Activated T-cell treated with anti-CD3 and anti-CD28 coated beads, Interleukin-2, amount 50 U/mL, for 48 hours (primary cell): ENCODE measurements at places on chromosomes 7 and 10.

DNA sequence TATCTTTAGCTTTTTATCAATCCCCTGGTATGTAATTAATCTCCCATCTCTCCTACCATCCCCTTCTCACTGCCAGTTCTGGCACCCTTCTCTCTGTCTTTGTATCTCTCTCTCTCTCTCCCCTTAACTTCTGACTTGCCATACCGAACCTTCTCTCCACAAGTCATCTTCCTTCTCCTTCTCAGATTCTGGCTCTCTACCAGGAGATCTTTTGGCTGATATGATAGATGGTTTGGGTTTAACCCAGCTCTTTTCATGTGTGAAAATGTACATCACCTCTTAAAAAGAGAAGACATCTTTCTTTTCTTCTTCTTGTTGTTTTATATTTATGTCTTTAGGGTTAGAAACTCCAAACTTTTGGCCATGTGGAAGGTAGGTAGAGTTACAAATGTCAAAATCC lies 196.7 kb downstream of the HGF start:
- DNase-seq, result no peak

DNA sequence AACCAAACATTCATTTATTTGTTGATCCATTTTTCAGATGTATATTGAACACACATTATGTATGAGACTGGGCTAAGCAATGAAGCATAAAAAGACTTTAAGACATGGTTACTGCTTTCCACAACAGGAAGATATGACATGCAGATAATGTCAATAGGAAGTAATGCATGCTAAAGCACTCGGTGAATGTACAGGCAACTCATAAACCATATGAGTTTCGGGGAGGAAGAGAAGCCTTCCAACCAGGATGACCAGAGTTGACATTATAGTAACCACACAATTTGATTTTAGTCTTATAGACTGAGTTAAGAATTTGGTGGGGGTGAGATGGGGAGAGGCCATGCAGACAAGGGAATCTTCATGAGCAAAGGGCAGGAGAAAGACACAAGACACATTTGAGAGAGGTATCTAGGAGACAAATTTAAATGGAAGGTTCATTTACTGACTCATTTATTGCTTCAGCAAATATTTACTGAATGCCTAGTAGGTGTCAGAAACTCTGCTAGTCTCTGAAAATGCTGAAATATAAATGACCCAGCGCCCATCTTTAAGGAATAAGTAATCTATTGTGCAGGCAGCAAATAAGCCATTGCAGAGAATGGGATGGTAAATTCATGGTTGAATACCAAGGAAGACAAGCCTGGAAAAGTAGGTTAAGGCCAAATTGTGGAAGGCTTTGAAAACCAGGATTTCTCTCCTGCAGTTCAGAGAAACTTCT lies 19.0 kb upstream of the SLK start:
- DNase-seq, result no peak

DNA sequence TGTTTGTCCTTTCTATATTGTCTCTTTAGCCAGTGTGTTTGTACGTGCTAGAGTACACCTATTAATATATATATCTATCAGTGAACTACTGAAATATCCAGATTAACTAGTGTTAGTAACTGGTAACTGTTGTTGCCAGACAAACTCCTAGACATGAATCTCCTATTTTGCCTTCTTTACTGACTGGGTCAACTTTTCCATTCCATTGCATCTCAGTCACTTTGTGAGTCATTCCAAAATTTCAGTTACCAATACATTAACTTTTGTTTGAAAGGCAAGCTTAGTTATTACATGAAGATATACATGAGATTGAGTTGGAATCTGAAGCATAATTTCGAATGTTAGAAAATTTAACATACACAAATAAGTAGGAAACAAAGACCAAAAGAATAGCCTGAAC lies 51.4 kb downstream of the BTAF1 start:
- no peak for DNase-seq

- DNase-seq, result no peak
Measured at GRCh38 chr7:147658392-147658967, 932.1 kb upstream of the C7orf33 start.

- DNase-seq, result no peak
Measured at GRCh38 chr7:103149808-103150180, 895 bp upstream of the NAPEPLD start.

GRCh38 chr7:41709621-41710020 lies 6.7 kb upstream of the INHBA start:
- DNase-seq, result no peak

- no peak for DNase-seq
Measured at GRCh38 chr7:5388905-5389433, 34.7 kb downstream of the TNRC18 start.

DNA sequence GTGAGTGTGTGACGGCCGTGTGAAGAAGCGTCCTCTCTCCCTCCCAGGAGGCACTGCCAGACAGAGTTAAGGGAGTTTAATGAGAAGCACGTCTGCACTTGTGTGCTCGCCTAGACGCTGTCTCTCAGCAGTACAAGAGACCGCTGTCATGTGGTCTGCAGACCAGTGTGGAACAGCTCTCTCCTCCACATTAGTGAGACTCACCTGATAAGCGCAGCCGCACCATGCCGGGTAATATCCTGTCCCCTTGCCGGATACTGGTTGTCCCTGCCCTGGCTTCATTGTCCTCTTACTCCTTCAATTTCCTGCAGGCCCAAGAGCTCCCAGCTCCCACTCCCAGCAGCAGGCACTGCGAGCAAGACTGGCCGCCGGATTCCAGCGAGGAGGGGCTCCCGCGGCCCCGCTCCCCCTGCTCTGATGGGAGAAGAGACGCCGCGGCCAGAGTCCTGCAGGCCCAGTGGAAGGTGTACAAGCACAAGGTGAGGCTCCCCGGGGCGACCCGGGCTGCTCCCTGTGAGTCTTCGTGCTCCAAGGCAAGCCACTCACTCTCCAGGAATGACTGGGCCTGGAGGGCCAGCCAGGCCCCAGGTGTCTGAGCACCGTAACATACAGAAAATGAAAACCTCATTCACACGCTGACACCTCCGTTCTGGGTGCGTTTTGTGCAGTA lies 33.5 kb upstream of the TTYH3 start:
- DNase-seq, result no peak

- DNase-seq, result no peak
Measured at GRCh38 chr7:121595758-121596696, 199.9 kb upstream of the FAM3C start.

DNA sequence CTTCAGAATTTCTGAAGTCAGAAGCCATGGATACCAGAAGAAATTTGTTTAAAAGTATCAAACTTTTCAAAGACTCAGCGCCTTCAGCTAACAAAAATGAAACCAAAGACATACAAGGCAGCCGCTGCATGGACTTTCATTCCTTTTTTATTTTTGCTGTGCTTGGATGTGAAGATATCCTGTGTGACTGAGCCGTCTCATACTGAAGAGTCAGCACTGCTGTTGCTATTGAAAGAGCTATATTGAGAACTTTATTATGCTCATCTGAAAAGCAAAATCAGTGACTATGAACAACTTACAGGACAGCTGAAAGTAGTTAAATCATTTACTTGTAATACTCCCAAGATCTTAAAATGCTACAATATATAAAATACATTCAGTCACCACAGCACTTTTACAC lies 809.2 kb downstream of the NXPH1 start:
- no peak for DNase-seq

DNA sequence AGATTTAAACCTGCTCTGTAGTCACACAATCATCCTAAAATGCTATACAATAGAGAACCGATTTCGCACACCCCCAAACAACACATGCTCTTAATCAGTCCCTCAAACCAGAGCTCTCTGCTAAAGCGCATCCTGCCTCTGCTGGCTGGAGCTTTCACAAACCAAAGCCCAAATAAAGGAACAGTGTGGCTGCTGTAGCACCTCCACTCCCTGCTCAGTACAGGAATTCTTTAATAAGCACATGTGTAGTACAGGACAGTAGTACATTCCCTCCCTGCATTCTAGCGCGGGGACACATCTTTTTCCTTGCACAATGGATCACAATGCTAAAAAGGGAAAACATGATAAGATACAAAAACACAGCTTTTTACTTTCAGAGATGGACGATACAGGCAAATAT lies 684.6 kb downstream of the MAGI2 start:
- no peak for DNase-seq

DNA sequence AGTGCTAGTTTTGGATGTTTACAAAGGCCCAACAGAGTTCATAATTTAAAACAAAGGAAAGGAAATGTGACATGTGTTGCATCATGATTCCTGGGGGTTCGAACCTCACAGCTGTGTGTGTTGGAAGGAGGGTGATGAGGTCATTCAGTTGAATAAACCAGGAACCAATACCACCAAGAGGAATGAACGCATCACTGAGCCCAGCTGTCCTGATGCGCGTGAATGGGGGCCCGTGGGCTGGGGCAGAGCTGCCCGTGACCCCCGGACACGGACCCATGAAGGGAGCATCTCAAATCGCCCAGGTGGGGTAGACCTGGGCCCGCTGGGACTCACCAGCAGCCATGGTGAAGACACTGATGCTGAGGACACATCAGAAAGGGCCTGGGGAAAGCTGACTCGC lies 33.0 kb downstream of the BRI3 start:
- no peak for DNase-seq

DNA sequence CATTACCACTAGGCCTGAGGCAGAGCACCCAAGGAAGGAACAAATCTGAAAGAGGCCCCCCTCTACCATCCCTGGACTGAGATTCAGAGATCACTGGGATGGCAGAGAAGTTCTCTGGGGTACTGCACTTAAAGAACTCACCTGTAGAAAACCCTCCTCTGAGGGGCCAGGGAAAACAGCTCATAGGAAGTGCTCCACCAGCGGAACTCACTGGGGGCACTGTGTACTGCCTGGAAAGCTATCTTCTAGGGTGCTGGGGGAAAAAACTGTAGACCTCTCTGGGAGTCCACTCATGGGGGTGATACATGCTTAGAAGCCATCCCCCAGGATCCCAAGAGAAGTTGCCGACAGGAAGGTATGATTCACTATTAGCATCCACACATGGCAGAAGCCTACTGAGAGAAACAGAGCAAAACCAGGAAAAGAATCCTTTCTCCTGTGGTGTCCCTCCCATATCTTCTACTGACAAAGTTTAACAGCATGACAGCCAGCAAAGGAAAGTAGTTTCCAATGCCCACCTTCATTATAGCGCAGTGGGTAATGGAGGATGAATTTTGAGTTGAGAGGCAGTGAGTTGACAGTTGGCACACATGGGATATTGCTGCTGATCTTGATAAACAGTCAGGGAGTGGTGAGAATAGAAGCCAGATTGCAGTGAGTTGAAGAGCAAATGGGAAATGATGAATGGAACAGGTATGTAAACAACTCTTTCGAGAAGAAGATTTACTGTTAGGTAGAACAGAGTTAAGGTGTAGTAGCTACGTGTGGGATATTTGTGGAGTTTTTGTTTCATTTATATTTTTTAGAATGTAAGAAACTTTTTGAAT lies 20.9 kb downstream of the ANKIB1 start:
- DNase-seq, result no peak

- no peak for DNase-seq
Measured at GRCh38 chr7:12297283-12298108, 86.4 kb downstream of the TMEM106B start.

DNA sequence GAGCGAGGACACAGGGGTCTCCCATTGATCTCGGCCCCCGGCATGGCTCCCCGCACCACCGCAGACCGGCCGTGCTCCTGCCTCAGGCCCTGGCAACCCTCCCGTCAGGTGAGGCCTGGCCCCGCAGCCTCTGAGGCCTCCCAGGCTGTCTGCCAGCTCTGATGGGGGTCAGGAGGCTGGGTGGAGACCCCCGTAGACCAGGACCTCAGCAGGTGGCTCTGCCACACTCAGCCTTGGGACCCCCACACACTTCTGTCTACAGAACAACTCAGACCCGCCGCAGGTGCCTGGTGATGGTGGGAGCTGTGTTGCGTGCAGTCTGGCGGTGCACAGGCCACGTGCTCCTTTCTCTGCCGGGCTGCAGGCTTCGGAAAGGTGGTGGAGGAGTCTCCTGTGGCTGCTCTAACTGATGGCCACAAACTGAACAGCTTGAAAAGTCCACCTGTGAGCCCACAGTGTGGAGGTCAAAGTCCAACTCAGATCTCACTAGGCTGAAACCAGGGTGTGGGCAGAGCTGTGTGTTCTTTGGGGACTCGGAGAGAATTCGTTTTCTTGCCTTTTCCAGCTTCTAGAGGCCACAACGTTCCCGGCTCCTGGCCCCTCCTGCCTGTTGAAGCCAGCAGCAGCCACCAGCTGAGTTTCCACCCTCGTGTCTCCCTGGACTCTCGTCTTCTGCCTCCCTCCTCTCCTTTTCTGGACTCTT lies 62.5 kb downstream of the PWWP2B start:
- DNase-seq, result no peak

DNA sequence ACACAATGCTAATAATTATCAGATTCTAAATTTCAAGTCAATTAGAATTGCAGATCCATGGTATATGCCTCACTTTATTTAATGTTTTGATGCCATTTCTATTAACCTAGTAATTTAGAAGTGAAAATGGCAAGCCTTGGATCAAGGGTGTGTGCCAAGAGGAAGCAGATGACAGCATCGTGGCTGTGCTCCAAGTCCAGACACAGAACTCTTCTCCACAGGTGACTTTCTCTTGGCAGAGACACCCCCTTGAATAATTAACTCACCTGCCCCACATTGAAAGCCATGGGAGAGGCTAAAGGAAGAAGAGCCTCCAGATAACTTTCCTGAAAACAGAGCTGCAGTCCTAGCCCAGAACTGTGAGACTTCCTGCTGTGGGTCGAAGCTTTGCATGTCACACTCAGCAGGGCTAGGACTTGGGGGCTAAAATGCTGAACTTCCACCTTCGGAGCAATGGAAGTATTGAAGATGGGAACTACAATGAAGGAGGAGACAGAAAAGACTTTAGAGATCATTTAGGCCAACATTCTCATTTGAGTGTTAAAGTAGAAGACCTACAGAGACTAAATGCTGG lies 996 bp upstream of the C10orf90 start:
- DNase-seq, result no peak

DNA sequence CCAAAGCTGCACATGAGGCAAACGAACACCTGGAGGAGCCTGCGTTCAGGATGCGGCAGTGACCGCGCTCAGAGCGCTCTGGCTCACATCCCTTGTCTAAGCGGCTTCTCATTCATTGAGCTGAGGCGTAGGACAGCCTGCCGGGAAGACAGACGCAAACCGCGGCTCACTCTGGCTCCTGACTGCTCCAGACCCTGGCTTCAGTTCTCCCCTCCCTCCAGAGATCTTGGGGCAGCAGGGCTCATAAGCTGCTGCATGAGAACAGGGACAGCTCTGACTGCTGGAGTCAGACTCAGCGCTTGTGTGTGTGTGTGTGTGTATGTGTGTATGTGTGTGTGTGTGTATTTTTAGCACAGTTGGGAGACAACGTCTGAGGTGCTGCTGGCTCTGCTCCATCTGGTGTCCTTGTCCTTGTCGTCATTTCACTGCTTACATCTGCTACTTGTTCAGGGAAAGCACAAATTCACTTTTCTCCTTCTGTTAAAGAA lies 15.8 kb upstream of the LYZL2 start:
- DNase-seq, result peak; percentile 42

DNA sequence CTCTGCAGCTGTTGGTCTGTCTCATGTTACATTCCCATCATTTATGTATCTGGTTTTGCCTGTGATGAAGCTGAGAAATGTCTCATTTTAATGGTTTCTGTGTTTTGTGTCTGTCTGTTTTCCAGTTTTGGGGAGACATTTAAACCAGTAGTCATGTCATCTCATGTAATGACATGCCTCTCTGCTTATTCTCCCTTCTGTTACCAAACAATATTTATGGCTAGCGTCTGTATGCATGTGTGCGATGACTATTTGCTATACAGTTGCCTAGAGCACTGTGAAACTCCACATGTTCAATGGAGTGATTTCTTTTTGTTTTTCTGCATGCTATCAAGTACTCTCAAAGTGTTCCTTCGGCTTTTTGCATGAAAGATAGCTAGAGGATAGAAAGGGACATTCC lies 132.0 kb downstream of the ST7 start:
- DNase-seq, result no peak
